ENCODE measurements at places on chromosomes 16 and 17.

- peak; percentile 25 for DNase-seq
These were observed 7.4 kb upstream of the TMEM220 start for GRCh38 chr17:10737168-10737622.

- DNase-seq = no peak
These were observed 50.7 kb downstream of the GNA13 start for GRCh38 chr17:65005858-65006257.

DNA sequence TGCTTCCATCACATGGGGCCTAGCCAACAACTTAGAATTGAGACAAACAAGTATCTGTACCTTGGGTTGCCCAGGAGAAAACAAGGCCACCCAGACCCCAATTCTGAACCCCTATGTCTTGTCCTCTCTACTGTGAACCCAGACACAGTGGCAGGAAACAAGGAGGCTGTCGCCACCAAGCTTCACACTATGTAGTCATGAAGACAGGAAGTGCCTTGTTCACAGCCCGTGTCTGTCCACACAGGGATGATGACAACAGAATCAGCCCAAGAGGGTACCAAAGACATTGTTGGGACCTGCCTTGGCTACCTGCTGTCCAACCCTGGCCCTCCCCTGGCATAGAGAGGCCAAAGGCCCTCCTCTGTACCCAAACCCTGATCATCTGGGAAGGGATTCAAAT is 84.8 kb downstream of the CDYL2 start:
- DNase-seq = no peak

DNA sequence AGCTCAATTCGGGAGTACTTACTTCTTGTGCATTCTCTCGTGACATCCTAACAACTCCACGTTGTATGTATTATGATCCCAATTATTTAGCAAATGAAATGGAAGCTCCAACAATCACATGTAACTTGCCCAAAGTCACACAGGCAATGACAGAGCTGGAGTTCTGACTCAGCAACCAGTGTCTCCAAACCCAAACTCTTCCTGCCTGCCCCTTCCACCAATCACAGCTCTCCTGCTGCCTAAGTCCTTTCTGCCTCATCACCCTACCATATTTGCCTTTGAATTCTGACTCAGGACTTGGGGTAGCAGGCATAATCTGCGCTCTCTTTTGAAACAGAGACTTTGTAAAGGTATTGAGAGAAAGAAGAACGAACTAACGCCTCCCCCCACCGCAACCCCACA is 245.2 kb upstream of the MAF start:
- no peak for DNase-seq

DNA sequence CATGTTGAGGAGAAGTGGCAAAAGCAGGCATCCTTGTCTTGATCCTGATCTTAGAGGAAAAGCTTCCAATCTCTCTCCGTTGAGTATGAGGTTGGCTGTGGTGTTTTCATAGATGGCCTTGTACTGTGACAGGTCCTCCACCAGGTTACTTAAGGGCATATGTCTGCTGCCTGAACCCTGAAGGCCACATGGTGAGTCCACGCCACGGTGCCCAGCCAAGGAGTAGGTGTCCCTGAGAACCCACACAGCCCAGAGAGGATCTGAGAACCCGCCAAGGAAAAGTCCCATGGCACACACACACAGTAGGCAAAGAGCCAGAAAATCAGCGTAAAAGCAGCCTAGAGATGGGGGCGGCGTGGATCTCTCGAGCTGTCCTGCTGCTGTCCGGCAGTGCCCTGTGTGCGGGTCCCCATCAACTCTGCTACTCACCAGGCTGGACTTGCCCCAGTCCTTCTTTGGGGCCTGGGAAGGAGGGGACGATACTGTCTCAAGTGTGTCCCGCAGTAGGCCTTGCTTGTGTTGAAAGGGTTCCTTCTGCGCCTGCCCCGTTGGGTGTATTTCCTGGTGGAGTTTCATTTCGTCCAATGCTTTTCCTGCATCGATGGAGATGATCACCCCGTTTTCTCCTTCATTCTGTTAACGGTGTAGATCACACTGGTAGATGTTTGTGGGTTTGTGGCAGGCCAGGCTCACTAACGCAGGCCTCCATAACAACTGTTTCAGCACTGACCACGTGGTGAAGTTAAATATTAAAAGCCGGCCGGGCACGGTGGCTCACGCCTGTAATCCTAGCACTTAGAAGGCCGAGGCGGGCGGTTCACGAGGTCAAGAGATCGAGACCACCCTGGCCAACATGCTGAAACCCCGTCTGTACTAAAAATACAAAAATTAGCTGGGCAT is 90.8 kb upstream of the DNAH17 start:
- DNase-seq = no peak

- DNase-seq = no peak
These were observed 164.4 kb upstream of the ANKFN1 start for GRCh38 chr17:55988861-55989260.

- DNase-seq = no peak
These were observed 759 bp downstream of the ELAC2 start for GRCh38 chr17:13016881-13017654.

- no peak for DNase-seq
These were observed 70.8 kb downstream of the ABR start for GRCh38 chr17:1108765-1109605.

Data from C1 segment of cervical spinal cord (tissue), 14 donors.